ENCODE measurements at places on chromosomes 13 and 19. TPM values are rescaled to one million over a fixed set of nuclear protein-coding genes. Genes with fewer than 3 reads are reported as not detected.

GRCh38 chr19:10260141-10260584 is 8.1 kb downstream of the MRPL4 start:
- ATAC-seq, result no peak

Gene KCNN1
- 0.89 TPM for total RNA-seq

- ATAC-seq, result no peak
Observed at GRCh38 chr13:47901441-47901840, 99.6 kb downstream of the SUCLA2 start.

DNA sequence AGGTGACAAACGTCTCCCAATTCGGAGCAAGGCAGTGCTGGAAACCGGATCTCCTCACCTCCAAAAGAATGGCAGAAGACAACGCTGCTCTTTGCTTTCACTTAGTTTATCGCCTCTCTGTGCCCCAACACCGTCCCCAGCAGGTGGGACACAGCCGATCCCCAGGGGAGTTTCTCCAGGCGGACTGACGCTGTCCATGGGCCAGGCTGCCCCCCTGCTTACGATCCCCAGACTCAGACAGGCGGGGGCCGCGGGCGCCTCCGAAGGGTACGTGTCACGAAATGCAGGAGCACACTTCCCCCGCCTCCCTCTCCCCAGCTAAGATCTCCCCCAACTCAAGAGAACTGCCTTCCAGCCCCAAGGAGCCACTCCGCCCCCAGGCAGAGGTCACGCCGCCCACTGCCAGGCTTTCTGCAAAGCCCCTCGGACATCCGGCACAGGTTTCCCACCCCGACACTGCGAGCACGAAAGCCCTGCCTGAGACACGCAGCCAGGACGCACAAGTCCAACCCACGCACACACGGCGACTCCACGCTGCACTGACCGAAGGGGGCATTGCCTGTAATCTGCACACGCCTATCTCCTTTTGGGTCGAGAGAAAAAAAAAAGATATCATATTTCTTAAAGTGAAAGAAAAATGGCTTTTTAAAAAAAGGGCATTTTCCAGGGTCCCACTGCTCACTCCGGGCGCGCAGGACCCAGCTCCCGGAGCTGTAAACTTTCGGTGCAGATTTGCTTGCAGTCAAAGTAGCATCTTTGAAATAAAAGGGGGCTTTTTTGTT is 2.0 kb downstream of the SPRY2 start:
- ATAC-seq, result no peak

Gene PCDH9
- 52.9 TPM for total RNA-seq

Gene IGFL1
- not detected for total RNA-seq

Measured in gastroesophageal sphincter (tissue), 4 donors.